NCI-H526 (cell line): ENCODE measurements at places on chromosomes 1 and 21.

GRCh38 chr21:30625449-30626165 lies 5.2 kb downstream of the KRTAP20-4 start:
- no peak for DNase-seq

- DNase-seq = peak; percentile 88
Observed at GRCh38 chr21:41321908-41322495, 5.4 kb downstream of the FAM3B start.

DNA sequence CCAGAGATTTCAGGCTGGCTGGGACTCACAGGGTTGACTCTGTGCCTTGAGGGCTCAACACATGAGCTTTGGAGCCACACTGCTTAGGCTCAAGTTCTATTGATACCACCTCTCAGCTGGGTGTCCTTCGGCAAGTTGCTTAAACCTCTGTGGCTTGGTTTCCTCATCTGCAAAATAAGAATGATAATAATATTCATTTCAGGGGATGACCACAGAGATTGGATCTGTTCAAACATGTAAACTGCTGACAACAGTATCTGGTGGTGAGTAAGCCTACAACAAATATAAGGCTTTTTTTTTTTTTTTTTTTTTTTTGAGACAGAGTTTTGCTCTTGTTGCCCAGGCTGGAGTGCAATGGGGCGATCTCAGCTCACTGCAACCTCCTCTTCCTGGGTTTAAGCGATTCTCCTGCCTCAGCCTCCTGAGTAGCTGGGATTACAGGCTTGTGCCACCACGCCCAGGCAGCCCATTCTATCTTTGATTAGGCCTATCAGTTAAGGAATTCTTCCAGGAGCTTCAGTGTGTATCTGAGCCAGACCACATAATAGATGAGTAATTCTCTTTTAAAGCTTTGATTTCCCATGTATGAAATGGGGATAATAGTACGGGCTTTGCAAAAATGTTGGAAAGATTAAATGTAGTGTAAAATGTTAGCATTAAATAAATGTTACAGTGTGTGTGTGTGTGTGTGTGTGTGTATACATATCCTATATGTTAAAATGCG lies 437.6 kb downstream of the PRDM2 start:
- DNase-seq = no peak

DNA sequence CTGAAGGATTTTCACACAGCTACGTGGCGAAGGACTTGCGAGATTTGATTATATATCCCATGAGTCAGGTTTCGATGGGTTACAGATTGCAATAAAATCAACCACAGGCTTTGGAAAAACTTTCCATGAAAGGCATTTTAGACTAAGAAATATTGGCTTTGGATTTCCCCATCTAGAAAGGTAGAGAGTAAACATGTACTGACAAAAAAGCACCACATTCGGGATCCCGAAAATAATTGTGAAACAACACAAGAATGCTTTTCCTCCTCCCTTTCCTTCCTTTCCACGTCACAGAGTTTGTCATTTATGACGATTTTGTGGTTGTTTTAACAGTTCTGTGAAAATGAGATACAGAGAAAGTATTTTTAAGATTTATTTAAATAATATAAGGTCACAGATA lies 38.5 kb downstream of the TGFB2 start:
- DNase-seq = no peak

DNA sequence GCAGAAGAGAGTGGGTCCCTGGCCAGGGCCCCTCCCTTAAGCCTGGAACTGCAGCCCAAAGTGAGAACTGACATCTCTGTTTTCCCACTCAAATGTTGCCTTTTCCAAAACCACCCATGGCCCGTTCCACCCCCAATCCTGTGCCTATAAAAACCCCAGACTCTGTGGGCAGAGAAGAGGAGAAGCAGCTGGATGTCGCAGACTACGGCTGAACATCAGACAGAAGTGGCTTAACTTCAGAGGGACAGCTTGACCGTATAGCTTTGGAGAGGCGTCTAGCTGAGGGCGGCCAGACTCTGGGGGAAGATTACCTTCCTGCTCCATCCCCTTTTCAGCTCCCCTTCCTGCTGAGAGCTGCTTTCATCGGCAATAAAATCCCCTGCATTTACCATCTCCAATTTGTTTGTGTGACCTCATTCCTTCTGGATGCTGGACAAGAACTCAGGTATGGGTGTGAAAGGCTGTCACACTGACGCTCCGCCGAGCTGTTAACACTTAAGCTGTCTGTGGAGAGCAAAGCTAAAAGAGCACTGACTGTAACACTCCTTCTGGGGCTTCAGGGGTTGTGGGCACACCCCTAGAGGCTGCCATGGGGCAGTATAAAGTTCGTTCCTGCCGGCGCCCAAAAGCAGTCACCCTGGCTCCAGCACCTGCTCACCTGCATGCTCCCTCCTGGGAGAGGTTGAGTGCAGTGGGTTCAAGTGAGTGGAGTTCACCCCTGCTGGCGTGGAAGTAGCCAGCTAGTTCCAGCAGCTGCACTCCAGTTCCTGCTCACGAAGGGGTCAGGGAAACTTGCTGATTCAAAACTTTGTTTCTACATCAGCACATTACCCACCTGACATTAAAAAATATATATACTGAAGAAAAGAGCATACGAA lies 19.6 kb upstream of the ERO1B start:
- DNase-seq = no peak

GRCh38 chr1:6796095-6796494 lies 10.8 kb downstream of the CAMTA1 start:
- no peak for DNase-seq

GRCh38 chr1:162633081-162633762 lies 958 bp downstream of the DDR2 start:
- DNase-seq = no peak

- peak; percentile 55 for DNase-seq
Observed at GRCh38 chr21:36113647-36114428, 21.0 kb upstream of the CBR3 start.

- no peak for DNase-seq
Observed at GRCh38 chr1:20726118-20726911, 6.2 kb downstream of the SH2D5 start.

- no peak for DNase-seq
Observed at GRCh38 chr1:84267476-84267875, 34.0 kb upstream of the SAMD13 start.

DNA sequence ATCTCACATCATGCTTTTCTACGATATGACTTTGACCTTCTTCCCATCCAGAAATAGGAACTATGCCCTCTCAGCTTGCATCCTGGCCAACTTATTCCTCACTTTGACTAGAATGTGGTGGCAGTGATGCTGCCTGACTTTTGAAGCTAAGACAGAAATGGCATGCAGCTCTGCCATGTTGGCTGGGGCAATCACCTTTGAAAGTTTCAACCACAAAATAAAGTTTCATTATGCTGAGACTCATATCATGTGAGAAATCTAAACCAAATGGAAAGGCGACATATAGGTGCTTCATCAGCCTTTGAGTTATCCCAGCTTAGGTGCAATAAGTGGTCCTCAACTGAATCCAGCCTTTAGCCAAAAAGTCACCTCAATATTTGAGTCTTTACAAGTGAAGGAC lies 370.0 kb upstream of the CHRM3 start:
- no peak for DNase-seq

- DNase-seq = no peak
Observed at GRCh38 chr1:184385865-184386311, 941 bp upstream of the C1orf21 start.

- DNase-seq = no peak
Observed at GRCh38 chr1:147245129-147245528, 2.6 kb downstream of the CHD1L start.

DNA sequence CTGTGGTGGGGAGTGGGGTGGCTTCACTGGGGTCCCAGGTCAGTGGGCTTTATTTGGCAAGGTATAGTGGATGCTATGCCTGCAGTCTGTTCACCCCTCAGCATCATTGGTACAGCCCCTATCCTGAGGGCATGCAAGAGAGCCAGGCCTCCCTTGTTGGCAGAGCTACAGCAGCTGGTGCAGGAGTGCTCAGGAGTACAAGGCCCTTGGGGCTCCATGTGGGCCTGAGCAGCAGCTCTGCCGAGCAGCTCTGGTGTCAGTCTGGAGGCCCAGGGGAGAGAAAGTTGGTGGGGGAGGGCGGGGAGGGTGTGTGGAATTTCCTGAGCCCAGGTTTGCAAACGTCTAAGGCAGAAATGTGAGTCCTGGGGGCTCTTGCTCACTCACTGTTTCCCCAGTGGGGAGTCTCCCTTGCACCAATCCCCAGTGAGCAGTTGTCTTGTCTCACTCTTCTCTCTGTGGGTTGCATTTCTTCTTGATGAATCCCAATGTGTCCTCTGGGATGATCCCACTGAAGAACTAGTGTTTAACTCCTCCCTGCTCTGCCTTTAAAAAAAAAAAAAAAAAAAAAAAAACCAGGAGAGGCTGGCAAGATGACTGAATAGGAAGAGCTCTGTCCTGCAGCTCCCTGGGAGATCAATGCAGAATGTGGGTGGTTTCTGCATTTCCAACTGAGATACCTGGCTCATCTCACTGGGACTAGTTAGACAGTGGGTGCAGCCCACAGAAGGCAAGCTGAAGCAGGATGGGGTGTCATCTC lies 39.5 kb upstream of the CYP4X1 start:
- no peak for DNase-seq

- no peak for DNase-seq
Observed at GRCh38 chr1:44060830-44061267, 29.6 kb upstream of the SLC6A9 start.

DNA sequence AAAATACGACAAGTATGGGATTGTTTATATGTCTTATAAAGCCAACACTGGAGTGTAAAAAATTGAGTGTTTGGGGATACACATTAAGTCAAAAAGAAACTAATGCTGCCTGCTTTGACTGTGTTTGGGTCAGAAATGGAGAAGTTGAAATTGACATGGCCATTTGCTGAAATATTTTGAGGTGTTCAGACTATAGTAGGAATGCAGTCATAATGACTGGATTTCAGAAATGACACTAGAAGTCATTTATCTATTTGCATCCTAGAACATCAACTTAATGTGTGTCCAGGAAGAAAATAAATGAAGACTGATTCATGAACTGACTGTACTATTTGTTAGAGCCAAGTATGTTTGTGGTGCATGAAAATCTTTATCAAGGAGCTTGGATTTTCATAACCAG lies 28.4 kb downstream of the RASAL2 start:
- no peak for DNase-seq

DNA sequence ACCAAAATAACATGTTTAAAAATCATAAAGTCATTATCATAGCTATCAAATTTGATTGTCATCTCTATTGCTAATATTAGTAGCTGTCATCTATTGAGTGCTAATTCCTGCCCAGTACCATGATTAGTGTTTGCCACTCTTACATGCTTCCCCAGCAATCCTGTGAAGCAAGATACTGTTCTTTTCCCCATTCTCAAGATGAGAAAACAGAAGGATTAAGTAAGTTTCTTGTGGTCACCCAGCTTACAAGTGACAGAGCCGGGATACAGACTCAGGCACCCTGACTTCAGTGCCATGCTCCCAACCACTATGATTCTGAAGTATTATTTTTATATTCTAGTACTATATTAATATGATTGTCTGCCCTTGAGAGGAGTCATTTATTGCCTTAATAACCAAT lies 36.5 kb downstream of the LRRC8C start:
- DNase-seq = no peak

GRCh38 chr1:1019122-1019999 lies 559 bp upstream of the AGRN start:
- DNase-seq = peak; percentile 89

GRCh38 chr1:151968058-151968457 lies 25.6 kb downstream of the S100A10 start:
- peak; percentile 67 for DNase-seq

DNA sequence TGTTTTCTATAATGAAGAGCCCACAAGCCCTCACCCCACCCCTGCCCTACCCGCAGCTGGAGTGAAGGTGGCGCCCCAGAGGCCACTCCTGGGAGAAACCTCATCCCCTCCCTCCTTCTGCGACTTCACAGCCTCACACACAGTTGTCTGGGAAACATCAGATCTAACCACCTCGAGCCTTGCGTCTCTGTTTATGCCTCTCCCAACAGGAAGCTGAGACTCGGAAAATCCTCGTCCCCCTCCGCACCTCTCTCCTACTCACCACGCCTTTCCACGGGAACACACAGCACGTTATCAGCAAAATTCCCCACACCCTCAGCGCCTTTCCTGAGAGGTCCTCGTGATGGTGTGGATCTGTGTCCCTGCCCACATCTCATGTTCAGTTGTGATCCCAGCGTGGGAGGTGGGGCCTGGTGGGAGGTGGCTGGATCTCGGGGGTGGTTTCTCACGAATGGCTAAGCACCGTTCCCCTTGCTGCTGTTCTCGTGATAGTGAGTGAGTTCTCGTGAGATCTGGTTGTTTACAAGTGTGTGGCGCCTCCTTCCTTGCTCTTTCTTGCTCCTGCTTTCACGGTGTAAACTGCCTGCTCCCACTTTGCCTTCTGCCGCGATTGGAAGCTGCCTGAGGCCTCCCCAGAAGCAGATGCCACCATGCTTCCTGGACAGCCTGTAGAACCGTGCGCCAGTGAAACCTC lies 190.6 kb downstream of the KIF26B start:
- DNase-seq = no peak

DNA sequence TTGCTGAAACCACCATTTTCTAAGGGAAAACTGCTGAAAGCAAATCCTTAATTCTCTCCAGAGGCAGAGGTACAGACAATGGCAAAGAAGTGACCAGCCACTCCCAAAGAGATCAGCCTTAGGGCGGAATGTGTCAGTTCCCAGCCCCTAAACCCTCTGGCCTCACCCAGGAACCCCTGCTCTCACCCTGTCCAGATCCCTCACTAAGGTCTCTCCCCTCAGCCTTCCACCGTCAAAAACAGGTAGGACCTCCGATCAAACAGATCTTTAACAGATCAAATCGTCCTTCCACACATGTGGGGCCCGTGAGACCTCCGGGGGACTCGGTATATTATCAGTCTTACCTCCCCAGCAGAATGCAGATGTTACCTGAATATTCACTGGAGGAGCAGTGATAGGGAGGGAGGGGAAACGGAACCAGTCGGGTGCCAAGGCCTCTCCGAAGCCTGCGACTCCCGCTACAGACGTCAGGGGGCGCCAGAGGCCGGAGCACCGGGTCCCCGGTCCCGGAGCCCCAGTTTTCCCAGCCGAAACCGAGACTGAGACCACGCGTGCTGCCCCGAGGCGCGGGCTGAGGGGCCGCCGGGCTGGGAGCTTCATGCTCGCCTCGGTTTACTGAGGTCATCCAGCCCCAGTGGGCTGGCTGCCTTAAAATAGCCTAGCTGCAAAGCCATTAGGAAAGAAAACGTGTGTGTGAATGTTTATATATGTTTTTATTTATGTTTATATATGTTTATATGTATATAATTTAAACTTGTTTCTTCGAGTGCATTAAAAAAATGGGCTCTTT lies 23.6 kb downstream of the GPA33 start:
- DNase-seq = peak; percentile 96

- no peak for DNase-seq
Observed at GRCh38 chr1:21951226-21951870, 14.2 kb upstream of the HSPG2 start.

DNA sequence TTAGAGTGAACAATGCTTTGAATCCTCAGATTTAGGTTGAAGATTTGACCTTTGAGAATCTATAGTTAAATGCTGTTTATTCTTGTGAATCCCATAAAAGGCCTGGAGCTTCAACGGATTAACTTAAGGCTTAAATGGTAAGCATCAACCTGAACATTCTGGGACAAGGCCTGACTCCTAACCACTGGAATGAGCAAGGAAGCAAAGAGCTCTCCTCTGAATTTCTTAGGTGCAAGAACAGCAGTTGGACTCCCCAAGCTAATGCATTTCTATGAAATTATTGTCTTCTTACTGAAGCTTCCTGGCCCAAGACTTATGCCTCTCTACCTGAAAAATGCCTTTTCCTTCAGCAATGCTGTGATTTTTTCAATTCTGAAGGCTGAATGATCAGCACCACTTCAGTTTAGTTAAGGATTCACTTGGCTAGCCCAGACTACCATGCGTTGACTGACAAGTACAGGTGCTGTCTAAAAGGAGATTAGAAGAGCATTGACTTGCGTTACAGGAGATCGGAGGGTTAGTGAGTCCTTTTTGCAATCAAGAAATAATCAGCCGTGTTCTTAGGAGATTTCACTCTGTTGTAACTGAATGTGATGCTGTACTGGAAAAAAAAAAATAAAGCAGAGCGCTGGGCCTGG lies 178.5 kb downstream of the ZC3H11B start:
- DNase-seq = no peak
